Suppressor macrophage treated with lipopolysaccharide for 1 hour (primary cell): ENCODE measurements at places on chromosomes 12 and 14.
A peak's percentile ranks its signal among the peaks of the same experiment; 100 is the strongest.

GRCh38 chr12:107650977-107651376 lies 34.6 kb upstream of the PWP1 start:
- DNase-seq = no peak

DNA sequence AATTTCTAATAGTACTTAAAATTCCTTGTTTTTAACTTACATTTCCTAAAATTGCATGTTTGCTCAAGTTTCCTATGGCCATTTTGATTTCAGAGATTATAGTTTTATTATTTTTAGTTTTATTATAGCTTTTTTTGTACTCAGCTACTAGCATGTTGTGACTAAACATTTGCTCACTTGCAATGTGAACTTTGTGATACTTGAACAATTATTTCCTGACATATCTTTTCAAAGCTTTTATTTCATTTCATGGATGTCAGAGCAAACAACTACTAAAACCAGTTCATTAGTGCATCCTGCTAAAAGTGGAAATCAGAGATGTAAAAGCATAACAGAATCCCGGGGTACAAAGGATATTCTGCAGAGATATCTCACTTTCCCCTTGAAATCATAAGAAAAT lies 33.6 kb upstream of the PCNX4 start:
- no peak for DNase-seq

DNA sequence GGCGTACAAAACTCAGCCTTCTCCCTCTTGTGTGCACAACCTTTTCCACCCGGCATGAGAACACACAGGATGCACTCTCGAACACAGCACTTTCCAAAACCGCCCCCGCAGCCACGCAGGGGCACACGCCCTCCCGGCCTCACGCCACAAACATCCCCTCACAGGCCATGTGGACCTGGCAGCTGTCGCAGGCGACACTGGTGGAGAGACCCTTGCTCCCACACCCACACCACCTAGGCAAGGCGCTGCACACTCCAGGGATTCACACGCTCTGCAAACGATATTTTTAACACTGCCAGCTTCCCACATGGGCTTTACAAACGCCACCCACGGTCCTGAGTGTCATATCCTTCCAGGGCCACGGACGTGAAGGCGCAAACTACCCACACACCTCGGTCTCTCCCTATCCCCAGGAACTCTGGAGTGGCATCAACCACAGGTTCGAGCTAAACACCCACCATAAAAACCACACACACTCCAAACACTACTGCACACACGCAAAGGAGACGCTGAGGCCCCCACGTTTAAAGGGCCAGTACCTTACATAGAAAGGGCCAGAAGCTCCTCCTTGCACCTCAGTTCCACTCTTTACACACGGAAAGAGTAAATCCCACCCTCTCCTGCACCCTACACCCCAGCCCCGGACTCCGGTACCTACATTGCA lies 12.4 kb upstream of the ITGB7 start:
- peak; percentile 89 for DNase-seq

- DNase-seq = no peak
These were observed 94.1 kb downstream of the LGR5 start for GRCh38 chr12:71533703-71534102.

DNA sequence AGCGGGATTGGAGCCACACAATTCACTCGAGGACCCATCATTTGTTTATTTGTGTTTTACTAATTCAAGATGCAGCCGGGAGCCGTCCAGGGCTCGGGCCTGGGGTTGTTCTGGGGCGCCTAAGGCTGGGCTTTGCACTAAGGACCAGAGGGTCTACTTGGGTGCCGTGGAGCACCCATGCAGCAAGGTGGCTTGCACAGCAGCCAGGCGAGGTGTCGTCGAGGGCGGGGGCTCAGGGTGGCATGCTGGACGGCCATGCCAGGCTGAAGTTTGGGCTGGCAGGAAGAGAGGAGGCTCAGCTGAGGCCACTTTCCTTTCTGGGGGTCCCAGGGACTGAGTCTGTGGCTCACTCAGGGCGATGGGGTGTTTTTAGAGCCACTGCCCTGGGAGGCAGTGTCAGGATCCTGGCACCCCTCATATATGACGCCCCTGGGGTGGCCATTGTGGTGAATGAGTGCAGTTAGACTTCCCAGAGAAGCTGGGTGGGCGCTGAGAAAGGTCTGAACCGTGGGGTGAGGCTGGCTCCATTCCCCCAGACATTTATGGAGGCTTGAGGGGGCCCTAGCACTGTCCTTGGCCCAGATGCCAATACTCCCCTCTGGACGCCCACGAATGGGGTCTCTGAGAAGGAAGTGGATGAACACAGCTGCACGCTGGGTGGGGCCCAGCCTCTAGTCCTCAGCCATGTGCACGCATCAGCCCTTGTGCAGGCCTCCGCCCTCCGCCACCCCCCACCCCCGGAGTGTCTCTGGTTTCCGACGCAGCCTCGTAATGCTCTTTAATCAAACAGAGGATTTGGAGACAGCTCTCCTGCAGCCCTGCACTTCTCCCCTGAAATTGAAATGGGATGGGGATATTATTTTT lies 11.3 kb downstream of the MEG3 start:
- no peak for DNase-seq

DNA sequence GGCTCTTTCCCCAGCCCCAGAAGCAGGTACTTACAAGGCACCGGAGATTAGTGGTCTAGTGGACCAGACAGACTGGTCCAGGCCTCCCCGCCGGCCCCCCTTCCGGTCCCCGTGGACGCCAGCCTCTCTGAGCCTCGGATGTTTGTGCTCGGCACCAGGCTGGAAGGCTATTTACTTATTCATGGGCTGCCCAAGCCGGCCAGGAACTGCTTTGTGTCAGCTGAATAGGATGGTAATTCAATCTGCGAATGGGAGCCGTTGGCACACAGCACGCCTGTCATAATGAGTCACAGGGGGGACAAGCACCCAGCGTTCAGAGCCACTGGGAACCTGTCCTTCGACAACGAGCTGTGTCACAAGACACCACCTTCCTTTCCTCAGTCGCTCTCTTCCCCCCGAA lies 82.3 kb downstream of the RIMBP2 start:
- DNase-seq = no peak

DNA sequence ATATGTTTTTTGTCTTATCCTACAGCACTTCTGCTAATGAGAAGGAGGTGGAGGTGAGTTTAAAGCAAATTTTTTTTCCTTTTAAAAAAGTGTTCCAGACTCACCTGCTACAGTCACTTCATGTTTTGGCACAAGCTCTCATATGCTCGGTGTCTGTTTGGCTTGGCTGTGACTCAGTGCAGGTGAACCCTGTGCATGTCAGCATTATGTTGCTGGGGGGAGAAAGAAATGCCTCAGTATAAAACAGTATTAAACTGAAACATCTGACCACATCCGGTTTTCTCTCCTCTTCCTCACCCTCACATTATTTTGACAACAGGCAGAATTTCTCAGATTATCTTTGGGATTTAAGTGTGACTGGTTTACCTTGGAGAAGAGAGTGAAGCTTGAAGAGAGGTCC lies 105.2 kb downstream of the DNAI7 start:
- DNase-seq = no peak

DNA sequence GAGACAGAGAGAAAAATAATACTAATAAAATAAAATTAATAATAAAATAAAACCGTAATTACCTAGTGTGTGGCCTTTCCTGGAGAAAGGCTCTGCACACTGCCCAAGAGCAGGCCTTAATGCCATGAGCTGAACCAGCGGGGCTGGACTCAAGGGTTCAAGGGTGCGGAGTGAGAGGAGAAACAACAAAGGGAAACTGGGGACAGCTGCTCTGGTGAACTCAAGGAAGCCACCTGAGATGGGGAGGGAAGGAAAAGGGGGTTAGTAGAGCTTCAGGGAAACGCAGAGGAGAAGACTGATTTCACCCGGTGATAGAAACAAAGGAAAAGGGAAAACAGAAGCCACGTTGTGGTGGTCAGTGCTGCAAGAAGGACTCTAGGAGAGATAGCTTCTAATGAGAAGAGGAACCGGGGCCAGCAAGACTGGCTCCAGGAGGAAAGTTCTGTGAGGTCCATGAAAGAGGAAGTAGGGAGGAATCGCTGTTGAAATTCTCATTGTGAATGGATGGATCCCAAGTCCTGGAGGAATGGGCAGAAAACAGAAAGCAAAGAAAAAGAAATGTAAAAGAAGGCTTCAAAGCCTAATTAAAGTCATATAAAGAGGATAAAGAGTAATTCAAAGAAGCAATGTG lies 48.3 kb upstream of the BCL2L14 start:
- DNase-seq = peak; percentile 70

DNA sequence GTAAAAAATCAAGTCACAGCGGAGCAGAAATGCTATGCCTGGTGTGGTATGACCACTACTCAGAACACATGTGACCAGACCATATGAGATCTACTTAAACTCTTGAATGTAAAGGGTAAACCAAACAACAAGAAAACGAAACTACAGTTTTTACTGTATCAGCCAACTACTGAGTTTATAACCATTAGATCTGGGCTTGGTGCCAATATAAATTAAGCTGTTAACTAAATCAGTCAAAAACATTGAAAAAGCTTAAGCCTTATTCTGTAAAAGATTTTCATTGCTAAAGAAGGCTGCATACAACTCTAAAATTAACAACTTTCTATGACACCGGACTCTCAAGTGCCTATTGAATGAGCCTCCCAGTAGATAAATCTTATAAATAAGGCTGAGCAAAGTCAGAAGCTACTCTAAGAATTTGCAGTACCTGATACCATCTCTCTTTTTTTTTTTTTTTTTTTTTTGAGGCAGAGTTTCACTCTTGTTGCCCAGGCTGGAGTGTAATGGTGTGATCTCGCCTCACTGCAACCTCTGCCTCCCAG lies 35.4 kb downstream of the SPTLC2 start:
- DNase-seq = peak; percentile 24

DNA sequence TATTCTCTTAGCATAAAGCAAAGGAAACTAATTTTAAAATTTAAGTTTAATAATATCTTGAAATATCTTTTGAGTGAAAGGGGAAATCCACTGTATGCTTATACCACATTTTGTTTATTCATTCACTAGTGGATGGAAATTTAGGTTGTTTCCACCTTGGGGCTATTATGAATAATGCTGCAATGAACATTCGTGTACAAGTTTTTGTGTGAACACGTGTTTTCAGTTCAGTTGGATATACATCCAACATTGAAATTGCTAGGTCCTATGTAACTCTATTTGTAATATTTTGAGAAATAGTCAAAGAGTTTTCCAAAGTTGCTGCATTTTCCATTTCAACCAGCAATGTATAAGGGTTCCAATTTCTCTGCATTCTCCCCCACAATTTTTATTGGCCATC lies 83.7 kb upstream of the ETV6 start:
- DNase-seq = peak; percentile 54

- DNase-seq = no peak
These were observed 30.3 kb downstream of the MDM2 start for GRCh38 chr12:68838046-68838886.

DNA sequence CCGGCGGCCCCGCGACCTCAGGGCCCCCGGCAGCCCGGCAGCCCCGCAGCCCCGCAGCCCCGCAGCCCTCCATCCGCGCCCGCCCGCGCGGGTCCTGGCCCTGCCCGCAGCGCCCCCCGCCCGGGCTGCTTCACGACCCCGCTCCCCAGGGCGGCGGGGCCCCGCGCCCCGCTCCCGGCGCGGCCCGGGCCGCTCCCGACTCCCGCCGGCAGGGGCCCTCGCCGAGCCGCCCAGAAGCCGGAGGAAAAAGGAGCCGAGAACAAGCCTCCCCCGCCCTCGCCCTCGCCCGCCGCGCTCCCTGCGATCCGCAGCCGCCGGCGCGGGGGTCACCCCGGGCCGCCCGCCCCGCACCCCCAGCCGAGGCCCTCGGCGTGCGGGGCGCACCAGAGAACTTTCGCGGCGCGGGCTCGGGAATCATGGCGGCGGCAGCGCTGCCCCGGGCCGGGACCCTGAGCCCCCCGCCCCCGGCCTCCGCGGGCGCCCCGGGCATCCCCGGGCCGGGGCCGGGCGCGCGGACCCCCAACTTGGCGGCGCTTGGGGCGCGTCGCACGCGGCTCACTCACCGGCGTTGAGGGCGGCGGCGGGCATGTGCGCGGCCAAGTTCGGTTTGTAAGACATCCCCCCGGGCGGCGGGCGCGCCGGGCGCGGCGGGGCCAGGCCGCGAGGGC lies 521 bp downstream of the CDK2AP1 start:
- peak; percentile 93 for DNase-seq

DNA sequence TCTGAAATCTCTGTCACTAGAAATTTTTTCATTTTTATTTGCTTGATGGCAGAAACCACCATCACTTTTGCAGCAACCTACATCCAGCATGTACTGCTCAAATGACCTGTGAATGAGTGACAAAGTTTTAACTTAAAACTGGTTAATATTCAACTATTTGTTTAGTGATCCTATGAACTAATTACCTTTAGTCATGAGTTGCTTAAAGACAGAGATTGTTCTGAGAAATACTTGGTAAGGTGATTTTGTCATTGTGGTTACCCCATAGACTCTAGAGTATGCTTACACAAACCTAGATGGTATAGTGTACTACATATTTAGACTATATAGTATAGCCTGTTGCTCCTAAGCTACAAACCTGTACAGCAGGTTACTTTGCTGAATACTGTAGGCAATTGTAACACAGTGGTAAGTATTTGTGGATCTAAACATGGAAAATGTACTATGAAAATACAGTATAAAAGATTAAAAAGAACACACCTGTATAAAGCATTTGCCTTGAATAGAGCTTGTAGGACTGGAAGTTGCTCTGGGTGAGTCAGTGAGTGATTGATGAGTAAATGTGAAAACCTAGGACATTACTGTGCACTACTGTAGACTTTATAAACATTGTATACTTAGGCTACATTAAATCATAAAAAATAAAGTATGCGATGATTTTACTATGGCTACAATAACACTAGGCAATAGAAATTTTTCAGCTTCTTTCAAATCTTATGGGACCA lies 256.6 kb upstream of the PPFIA2 start:
- no peak for DNase-seq

- DNase-seq = no peak
These were observed 240.9 kb downstream of the FOXN3 start for GRCh38 chr14:89175881-89176799.
